GM03348 (cell line): ENCODE measurements at places on chromosomes 3 and 15.

DNA sequence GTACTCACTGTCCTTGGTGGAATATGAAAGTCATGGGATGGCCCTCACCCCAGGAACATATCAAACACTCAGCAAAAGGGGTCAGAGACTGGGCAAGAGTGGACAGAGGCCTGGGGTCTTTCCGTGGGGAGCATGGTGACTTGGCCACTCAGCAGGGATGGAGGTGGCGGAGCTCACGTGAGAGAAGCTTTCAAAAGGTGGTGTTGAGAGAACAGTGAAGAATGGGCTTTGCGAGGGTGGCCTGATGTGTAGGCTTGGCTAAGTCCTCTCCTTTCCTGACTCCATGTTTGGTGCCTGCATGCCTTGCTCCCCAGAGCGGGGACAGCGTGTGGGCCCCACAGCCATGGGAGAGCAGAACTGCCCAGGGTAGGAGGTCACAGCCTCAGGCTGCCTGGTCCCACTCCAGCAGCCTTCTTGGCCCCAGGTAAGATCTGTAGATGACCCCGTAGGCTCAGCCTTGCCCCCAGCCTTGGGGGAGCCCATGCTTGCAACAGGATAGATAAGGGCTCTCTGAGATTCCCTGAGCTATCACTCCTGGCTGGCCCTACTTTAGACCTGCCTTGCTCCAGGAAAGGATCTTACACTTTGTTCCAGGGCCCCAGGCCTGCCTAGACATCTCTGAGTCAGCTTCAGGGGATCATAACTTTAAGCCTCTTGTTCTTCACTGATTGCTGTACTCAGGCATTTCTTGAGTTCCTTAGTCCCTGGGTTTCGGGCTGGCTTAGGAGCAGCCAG lies 17.0 kb downstream of the RPLP1 start:
- DNase-seq, result peak; percentile 8

GRCh38 chr3:182527745-182528144 lies 265.6 kb upstream of the ATP11B start:
- DNase-seq, result no peak

GRCh38 chr3:130800829-130801228 lies 54.2 kb upstream of the PIK3R4 start:
- no peak for DNase-seq

- DNase-seq, result peak; percentile 86
Measured at GRCh38 chr15:68818066-68818768, 2.5 kb downstream of the ANP32A start.

DNA sequence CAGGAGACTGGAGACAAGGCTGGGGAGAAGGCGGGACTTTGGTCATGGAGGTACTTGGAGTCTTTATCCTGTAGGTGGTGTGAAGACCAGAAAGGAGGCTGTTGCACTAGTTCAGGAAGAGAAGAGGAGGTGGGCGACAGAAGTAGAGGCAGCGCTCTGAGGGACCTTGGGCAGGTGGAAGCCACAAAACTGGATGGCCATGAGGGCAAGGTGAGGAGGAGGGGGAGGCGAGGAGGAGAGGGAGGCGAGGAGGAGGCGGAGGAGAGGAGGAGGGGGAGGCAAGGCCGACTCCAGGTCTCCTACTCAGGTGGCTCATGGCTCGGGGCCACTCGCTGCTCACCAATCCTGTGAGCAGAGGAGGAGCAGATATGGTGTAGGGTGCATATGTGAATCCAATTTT lies 125.6 kb downstream of the RPLP1 start:
- no peak for DNase-seq

GRCh38 chr3:9864200-9864927 lies 15.7 kb downstream of the CIDEC start:
- peak; percentile 25 for DNase-seq

GRCh38 chr15:40048211-40048792 lies 9.3 kb upstream of the SRP14 start:
- DNase-seq, result no peak
